ENCODE measurements at places on chromosomes 12 and 14.

GRCh38 chr12:100674036-100674888 is 100.8 kb downstream of the GAS2L3 start:
- no peak for DNase-seq

DNA sequence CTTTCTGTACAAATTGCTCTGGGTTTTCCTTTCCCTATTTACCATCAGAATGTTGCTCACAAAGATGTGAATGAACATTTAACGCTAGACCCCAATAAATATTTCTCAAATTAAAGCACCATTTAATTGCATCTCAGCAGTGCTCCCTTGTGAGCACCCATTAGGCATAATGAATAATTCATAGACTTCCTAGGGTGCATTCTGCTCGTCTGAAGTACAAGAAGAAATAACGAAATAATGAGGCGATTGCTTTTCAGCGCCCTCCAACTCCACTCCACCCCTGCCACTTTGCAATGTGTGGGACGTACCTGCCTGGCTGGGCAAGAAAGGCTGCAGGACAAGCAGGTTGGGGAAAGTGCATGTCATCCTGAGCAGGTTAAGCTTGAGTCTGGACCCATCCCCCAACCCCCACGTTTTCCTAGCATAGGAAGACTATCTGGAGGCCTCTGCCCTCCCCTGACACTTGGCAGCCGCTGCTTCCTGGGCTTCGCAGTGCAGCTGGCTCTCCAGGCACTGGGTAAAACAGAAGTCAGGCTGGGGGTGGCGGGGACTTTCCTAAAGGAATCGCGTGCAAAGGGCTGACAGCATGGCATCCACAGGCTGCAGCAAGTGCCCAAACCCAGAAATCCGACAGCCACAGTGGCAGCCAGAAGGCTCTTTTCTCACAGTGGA is 253.7 kb downstream of the DUSP6 start:
- DNase-seq, result no peak

GRCh38 chr12:29455087-29455486 is 42.4 kb downstream of the OVCH1 start:
- DNase-seq, result no peak

GRCh38 chr12:67434671-67435370 is 165.7 kb downstream of the CAND1 start:
- no peak for DNase-seq

- DNase-seq, result no peak
These were observed 11.4 kb downstream of the CEP128 start for GRCh38 chr14:80930095-80930494.

GRCh38 chr12:101892794-101893193 is 15.4 kb downstream of the DRAM1 start:
- DNase-seq, result no peak

DNA sequence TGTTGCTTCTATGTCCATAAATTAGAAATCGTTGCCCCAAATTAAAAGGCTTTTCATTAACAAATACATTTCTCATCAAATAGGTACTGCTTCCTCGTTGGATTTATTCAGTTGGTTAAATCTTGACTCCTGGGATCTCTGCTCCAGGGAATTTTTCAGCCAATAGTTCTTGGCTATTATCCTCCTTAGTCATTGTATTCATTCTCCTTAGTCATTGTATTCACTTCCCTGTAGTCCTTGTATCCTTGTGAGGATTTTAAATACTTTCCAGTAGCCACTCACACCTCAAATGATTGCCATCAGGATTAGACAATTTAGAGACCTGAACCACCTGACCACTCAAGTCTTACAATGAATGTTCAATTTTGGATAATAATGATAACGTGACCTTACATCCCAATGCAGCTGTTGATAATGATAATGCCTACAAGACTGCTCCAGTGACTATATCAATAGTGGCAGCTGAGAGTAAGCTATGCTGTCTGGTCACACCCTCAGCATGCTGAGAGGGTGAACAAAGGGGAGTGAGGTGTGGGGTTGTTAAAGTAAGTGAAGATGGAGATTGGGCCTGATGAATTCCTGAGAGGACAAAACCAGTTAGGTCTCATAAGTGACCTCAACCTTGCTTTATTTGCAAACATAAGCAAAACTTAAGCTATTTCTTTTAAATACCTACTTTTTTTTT is 193.7 kb upstream of the RTL1 start:
- no peak for DNase-seq

DNA sequence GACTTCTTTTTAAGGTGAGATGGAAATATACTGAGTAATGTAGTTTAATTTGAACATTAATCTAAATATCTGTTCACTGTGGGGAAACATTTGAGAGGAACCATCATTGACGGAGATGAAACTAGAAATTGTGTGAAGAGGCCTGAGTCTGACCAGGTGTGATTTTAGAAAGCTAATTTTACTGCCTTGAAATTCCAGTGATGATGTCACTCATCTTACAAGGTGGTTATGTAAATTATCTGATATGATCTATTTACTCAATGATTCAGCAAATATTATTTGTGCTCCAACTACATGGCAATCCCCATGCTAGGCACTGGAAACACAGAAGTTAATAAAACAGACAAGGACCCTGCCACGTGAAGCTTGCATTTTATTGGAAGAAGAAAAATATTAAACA is 435.7 kb upstream of the DCN start:
- DNase-seq, result no peak

DNA sequence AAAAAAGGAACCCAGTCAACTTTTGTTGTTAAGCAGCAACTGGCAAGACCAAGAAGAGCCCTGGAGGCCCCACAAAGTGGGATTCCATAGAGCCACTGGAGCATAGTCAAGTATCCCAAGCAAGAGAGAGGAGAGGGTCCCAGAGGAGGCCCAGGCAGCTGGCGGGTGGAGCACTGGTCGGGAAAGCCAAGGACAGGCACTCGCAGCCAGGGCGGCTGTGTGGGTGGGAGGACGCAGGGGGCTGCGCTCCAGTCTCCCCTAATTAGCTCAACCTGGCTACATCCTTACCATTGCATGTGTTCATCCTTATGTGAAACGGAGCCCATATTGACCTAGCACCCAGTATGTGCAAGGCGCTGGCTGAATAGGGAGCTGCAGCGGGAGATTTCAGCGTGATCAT is 18.3 kb upstream of the ZFP36L1 start:
- no peak for DNase-seq

- no peak for DNase-seq
These were observed 2.5 kb downstream of the ARHGAP9 start for GRCh38 chr12:57476993-57477709.

DNA sequence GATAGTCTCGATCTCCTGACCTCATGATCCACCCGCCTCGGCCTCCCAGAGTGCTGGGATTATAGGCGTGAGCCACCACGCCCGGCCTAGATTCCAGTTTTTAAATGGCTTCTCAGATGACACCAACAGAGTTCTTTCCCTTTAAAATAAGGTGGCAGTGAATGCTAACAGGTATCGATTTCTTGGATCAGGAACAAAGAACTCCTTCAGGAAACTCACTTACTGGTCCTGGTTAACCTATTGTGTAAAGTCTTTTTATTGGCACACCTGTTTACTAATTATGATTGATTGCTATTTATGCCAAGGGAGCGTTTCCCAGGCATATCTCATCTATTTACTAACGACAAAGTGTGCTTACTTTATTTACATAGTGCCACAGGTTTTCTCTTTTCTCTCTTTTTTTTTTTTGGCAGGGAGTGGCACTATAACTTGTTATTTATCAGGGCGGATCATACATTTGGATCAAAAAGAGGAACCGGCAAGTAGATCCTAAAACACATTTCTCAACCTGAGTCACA is 89.7 kb downstream of the GLT1D1 start:
- no peak for DNase-seq

GRCh38 chr14:102314242-102315011 is 5.1 kb upstream of the ZNF839 start:
- DNase-seq, result peak; percentile 87

- DNase-seq, result no peak
These were observed 126.7 kb upstream of the SLC38A2 start for GRCh38 chr12:46499226-46499625.

DNA sequence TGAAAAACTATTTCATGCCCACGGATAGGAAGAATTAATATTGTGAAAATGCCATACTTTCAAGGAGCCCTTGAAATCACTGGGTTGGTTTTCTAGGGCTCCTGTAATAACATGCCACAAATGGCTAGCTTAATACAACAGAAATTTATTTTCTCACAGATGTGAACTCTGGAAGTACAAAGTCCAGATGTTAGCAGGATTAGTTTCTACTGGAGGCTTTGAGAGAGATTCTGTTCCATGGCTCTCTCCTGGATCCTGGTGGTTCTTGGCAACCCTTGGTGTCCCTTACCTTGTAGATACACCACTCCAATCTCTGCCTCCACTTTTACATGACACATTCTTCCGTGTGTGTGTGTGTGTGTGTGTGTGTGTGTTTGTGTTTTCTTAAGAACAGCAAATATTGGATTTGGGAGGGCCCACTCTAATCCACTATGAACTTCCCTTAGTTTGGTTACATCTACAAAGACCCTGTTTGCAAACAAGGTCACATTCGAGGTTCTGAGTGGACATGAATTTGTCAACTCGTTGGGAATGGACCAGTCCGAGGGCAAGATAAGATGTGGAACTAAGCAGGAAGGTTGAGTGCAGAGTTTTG is 381.1 kb downstream of the IPO8 start:
- no peak for DNase-seq

DNA sequence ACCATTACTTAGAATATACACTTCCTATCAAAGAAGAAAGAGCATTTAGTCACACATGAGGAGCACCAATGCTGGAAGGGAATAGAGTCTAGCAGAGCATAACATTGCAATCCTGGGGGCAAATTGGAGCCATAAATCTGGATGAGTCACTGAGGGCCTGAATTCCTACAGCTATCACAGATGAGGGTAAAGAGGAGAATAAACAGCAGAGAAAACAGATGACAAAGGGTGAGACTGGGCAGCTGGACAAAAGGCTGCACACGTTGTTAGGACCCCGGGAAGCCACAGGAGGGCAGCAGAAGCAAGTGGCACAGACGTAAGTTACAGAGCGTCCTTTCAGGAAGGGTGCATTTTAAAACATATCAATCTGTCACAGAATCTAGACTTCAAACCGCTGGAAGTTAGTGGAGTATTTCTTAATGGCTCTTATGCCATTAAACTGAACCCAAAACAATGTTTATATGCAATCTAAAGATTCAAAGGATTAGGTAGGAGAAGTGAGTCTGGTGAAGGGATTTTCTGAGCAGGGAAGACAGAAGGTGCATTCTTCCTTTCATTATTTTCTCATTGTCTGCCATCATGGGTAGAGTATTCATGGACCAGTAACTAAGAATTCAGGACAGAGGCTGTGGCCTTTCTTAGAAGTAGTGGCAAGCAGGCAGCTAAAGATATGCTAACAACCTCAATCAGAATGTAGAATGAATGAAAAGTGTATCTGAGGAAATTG is 159.8 kb upstream of the DAAM1 start:
- DNase-seq, result peak; percentile 45

GRCh38 chr12:109346920-109347319 is 780 bp upstream of the MYO1H start:
- DNase-seq, result no peak

GRCh38 chr14:63666335-63666734 is 24.7 kb upstream of the WDR89 start:
- no peak for DNase-seq

DNA sequence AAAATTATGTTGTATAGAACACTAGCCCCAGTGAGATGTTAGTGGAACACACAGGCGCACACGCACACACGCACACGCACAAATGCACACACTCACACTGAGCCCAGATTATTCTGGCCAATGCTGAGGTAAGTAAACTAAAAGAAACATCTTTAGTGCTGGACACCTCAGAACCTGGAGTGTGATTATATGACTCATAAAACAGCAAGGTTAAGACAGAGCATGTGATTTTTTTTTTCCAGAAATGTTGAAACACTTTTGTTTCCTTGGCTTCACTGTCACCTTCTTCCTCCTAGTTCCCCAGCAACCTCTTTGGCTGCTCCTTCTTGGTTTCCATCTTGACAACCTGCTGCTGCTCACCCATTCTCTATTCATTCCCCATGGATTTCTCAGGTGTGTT is 141.0 kb upstream of the ALG10B start:
- DNase-seq, result no peak

- DNase-seq, result no peak
These were observed 74.7 kb downstream of the KLHL28 start for GRCh38 chr14:44886860-44887595.

- DNase-seq, result no peak
These were observed 39.2 kb upstream of the GPR68 start for GRCh38 chr14:91283666-91284065.

DNA sequence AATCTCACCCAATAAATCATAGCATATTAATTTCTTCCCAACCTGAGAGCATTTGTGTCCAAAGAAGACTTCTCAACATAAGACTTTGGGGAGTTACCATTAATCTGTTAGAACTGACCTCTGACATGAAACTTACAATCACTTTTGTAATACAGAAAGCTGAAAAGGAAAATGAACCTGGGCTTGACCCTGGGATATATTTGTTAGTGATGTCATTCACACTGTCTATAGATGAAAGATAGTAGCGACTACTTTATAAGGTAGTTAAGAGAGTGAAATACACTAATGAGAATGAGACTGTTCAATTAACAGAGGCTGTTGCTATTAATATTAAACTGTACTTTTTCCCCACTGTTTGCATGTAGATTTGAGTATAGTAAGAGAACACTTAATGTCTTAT is 1334.8 kb upstream of the TMEM132C start:
- no peak for DNase-seq

DNA sequence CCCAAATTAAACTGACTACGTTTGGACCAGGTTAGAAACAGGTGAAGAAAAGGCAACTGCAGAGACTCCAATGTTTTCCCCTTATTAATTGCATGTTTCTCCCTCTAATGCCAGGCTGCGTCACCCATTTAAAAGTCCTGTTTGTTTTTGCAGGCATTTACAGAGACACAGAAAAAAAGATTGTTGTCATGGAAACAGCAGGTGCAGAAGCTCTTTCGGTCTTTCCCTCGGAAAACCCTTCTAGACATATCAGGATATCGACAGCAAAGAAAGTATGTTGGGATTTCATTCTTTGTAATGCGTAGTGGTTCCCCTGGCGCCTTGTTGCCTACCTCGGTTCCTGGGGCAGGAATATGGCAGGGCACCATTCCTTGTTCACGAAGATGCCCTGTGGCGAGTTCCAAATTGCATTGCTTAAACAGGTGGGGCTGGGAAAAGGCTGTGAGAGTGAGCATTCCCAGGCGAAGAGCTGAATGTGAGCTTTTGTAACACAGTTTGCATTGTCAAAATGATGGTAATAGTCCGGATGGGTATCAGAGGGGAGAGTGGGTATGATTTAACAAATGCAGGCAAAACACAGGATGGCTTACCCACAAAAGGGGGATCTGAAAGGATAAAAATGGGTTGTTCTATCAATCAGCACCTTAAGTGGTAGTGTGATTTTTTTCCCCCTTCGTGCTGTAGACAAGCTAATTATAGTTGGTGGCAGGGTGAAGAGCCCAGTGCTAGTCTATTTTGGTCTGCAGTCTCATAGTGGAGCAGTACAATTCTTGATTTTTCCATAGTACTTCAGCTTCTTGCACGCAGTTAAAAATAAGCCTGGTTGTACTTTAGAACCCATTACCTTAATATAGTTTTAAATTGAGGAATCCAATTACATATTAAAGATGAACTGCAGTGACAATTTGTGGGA is 132.4 kb downstream of the GCH1 start:
- no peak for DNase-seq

- no peak for DNase-seq
These were observed 1.7 kb downstream of the TIGAR start for GRCh38 chr12:4322726-4323125.

All from GM13976 (cell line).